ENCODE measurements at places on chromosomes 2 and 18. TPM values are rescaled to one million over a fixed set of nuclear protein-coding genes. Genes with fewer than 3 reads are reported as not detected.

GRCh38 chr2:47040651-47041050, 114.5 kb downstream of the STPG4 start:
- ATAC-seq = no peak

The CYP27C1 gene
- total RNA-seq = 1.8 TPM

DNA sequence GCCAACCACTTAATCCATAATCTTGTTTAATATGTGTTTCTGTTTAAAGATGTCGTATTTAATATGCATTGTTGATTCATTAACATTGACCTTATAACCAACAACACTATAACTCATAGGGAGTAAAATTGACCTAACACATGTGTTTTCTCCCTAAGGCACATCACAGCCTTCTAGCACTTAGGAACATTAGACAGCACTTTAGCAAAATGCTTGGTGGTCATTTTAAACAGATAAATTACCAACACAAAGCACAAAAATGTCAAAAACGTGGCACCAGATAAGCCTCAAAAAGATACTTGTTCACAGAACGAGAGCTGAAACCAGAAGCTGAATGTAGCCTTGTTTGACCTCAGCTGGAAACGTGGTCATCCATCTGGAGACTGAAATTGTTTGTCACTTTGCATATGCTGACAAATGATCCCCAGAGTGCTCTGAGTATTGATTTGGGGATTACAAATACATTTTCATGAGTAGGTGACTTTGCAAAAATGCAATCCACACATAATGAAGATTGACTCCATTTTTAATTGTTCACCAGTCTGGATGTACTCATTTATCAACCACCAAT, 139.2 kb downstream of the CCDC102B start:
- no peak for ATAC-seq

DNA sequence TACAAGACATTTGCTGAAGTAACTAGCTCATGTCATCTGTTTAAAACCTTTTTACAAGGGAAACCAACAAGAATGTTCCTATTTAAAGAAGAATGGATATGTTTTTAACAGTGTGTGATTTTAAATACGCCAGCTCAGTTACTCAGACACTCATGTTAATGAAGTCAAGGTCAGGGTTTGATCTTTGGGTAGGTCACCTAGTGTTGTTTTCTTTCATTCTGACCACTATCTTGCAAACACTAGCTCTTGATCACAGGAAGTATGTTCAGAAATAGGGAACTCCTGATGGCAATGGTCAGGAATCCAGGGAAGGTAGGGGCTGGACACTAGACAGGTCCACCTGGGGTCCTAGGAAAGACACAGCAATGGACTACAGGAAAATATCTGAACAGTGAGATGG, 116.7 kb downstream of the CPS1 start:
- ATAC-seq = no peak

The GALNT14 gene
- total RNA-seq = 26.7 TPM

DNA sequence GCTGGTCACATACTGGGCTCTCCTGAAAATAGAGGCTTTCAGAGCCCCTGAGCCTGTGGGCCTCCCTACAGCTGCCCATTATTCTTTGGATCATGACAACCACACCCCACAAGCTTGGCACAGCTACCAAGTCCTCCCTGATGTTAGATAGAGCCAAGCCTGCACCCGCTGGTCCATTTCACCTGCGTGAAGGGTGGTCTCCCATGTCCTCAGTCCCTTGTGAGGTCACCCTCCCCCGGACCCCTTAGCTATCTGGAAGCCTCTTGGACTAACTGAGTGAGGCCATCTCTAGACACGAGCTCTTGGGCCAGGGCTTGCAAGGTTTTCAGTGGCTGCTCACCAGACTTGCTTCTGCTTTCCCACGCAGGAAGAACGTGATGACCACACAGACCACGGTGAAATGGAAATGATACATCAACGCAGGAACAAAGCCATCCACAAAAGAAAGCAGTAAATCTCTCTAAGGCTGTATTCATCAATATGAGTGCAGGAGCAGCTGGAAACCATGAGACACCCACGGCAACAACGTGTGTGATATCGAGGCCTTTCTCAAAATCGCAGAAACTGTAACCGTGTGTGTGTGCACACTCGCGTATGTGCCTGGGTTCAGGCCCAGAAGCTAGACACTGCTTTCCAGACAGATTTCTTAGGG, 10.1 kb upstream of the MAL start:
- ATAC-seq = no peak

GRCh38 chr18:3458378-3458777, 8.4 kb downstream of the TGIF1 start:
- no peak for ATAC-seq

Data from esophagus mucosa (tissue), 1 donor.